ENCODE measurements at places on chromosomes 5 and 9. TPM values are rescaled to one million over a fixed set of nuclear protein-coding genes. Genes with fewer than 3 reads are reported as not detected.

The TTC1 gene
- 25.4 TPM for total RNA-seq

GRCh38 chr9:27664121-27664779 is 91.0 kb upstream of the C9orf72 start:
- DNase-seq: no peak

GRCh38 chr9:6052293-6052919 is 37.0 kb upstream of the RANBP6 start:
- DNase-seq: no peak

The ADAMTS6 gene
- 3.5 TPM for total RNA-seq

DNA sequence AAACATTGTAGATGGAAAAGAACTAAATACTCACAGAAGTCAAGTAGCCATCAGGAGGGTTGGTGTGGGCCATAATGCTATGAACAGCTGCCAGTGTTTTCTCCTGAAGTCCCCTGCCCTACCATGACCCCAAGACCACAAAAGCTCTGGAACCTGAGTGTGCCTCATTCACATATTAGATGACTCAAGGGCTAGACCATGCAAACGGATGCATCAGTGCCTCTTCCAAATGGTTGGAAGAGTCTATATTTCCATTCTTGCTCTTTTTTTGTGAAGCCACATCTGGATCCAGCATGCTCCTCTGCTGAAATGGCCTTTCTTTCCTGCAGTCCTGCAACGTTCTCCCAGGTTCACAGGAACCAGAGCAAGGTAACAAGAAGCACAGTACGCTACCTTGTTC is 136.6 kb upstream of the EPB41L4A start:
- no peak for DNase-seq

DNA sequence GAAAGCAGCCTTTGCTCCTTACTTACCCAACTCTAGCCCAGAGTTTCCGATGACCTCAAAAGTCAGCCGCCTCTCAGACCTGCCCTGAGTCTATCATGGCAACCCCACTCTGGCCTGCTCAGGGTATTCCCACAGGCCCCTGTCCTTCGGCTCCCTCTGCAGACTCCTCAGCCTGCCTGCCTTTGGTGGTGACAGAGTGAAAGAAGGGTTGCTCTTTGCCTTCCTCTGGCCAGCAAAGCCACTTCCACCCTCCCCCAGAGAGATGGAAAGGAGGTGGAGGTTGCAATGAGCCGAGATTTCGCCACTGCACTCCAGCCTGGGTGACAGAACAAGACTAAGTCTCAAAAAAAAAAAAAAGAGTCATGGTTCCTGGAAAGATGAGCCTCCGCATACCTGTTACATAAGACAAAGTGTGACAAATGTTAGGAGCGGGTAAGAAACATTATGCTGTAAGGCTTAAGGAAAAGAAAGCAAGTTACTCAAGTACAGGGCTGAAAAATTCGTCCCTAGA is 2.3 kb upstream of the SMIM33 start:
- no peak for DNase-seq

The F2R gene
- 4.3 TPM for total RNA-seq

- DNase-seq: no peak
Measured at GRCh38 chr9:71073494-71073893, 47.9 kb downstream of the TRPM3 start.

The SHISAL2B gene
- not detected for total RNA-seq
